GM12878 (cell line): ENCODE measurements at places on chromosomes 12 and 14. TPM values are rescaled to one million over a fixed set of nuclear protein-coding genes. Genes with fewer than 3 reads are reported as not detected.
A peak's percentile ranks its signal among the peaks of the same experiment; 100 is the strongest.

- DNase-seq = no peak
These were observed 86.2 kb upstream of the FERMT2 start for GRCh38 chr14:53037016-53037415.

DNA sequence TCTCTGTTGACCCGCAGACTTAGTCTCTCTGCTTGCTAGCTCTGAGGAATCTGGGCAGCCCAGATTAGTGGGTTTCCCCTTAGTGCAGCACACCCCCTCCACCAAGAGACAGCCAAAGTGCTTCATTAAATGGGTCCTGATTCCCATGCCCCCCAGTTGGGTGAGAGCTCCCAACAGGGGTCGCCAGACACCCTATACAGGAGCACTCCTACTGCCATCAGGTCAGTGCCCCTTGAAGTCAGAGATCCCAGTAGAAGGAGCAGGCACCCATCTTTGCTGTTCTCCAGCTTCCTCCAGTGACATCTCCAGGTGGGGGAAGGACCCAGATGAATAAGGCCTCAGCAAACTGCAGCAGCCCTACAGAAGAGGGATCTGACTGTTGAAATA lies 36.7 kb upstream of the C14orf132 start:
- DNase-seq = no peak

- no peak for DNase-seq
These were observed 121.3 kb downstream of the CRADD start for GRCh38 chr12:93798279-93799151.

BEGAIN gene
- total RNA-seq = 0.24 and 0.31 TPM in 2 replicates

RAD51B gene
- 17.3 and 25.2 TPM in 2 replicates for total RNA-seq

GRCh38 chr12:124433147-124433874 lies 134.1 kb downstream of the NCOR2 start:
- no peak for DNase-seq

GRCh38 chr14:24329073-24329663 lies 5.7 kb downstream of the ADCY4 start:
- DNase-seq = no peak

- DNase-seq = no peak
These were observed 14.6 kb downstream of the CLMN start for GRCh38 chr14:95305145-95305544.

- DNase-seq = no peak
These were observed 14.2 kb downstream of the GZMH start for GRCh38 chr14:24595073-24595808.

SLC7A7 gene
- total RNA-seq = 44.7 and 50.8 TPM in 2 replicates

- no peak for DNase-seq
These were observed 97.1 kb upstream of the CDKN3 start for GRCh38 chr14:54299410-54300363.

DLK1 gene
- 0.85 and 0.87 TPM in 2 replicates for total RNA-seq

GRCh38 chr12:325906-326305 lies 63.2 kb downstream of the KDM5A start:
- DNase-seq = no peak

- no peak for DNase-seq
These were observed 7.9 kb upstream of the PRMT8 start for GRCh38 chr12:3483089-3483488.

DNA sequence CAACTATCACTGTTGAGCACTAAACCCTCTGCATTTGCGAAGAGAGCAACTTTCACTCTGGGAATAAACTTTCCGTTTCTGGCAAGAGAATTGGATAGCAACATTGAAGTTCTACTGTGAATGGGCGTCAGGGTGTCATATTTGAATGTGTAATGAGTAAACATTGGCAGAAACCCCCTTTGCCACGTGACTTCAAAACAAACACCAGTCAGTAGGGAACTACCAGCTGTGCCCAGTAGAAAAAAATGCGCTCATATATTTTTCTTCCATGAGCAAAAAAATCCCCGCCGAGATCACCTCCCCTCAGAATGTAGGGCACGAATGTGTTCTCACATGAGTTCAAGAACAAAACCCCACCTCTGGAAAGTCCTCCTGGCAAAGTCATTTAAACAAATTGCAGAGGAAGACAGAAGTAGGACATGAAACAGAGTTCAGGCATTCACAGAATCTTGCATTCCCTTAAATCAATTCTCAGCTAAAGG lies 80.6 kb downstream of the BTG1 start:
- DNase-seq = peak; percentile 78

TAS2R20 gene
- 1.2 and 1.9 TPM in 2 replicates for total RNA-seq

HAL gene
- 0.11 and 0.18 TPM in 2 replicates for total RNA-seq

GRCh38 chr12:69620077-69620476 lies 9.4 kb upstream of the LRRC10 start:
- no peak for DNase-seq

DNA sequence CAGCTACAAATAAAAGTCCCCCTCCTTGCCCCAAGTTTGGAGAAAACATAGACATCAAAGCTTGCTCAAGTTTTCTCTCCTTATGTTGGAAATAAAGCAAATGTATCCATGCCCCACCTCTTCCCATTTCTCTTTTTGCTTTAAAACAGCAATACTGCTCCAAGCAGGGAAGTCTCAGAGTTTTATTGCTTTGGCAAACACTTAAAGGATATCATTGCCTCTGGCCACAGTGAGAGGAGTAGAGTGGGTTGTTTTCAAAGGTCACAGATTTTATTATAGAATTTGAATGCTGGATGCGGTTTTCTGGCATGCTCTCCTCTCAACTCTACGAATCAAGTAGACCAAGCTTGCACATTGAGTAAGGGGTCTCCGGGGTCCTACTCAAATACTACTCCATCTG lies 149.7 kb downstream of the TTC7B start:
- no peak for DNase-seq

- DNase-seq = no peak
These were observed 3.7 kb downstream of the ACACB start for GRCh38 chr12:109120095-109120494.

GRCh38 chr14:30995689-30996088 lies 29.8 kb upstream of the AP4S1 start:
- DNase-seq = no peak

- no peak for DNase-seq
These were observed 9.3 kb upstream of the TMEM260 start for GRCh38 chr14:56570295-56570694.
